Lower lobe of right lung (tissue), 2 donors: ENCODE measurements at places on chromosomes 6 and 20. TPM values are rescaled to one million over a fixed set of nuclear protein-coding genes. Genes with fewer than 3 reads are reported as not detected.

The LRRC73 gene
- 1.6 TPM for total RNA-seq

The FAM110A gene
- total RNA-seq: 21.4 TPM

DNA sequence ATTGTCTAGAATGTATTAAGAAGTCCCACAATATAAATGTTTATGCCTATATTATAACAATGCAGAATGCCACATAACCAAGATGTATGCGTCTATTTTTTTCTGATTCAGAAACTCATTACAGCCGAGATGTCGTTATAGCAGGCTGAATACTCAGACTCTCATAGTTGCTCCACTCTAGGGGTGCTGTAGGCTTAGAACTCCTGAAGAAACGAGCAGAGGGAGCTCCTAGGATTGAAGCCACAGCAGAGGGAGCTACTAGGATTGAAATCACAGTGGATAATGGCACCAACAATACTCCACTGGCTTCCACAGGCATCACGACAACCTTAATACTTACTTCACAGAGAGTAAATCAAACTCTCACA lies 208.9 kb downstream of the KIF16B start:
- H3K27ac ChIP-seq: no peak overlapping the region
- H3K4me1 ChIP-seq: no peaks in the 10 kb centered on the region
- no peak for DNase-seq

DNA sequence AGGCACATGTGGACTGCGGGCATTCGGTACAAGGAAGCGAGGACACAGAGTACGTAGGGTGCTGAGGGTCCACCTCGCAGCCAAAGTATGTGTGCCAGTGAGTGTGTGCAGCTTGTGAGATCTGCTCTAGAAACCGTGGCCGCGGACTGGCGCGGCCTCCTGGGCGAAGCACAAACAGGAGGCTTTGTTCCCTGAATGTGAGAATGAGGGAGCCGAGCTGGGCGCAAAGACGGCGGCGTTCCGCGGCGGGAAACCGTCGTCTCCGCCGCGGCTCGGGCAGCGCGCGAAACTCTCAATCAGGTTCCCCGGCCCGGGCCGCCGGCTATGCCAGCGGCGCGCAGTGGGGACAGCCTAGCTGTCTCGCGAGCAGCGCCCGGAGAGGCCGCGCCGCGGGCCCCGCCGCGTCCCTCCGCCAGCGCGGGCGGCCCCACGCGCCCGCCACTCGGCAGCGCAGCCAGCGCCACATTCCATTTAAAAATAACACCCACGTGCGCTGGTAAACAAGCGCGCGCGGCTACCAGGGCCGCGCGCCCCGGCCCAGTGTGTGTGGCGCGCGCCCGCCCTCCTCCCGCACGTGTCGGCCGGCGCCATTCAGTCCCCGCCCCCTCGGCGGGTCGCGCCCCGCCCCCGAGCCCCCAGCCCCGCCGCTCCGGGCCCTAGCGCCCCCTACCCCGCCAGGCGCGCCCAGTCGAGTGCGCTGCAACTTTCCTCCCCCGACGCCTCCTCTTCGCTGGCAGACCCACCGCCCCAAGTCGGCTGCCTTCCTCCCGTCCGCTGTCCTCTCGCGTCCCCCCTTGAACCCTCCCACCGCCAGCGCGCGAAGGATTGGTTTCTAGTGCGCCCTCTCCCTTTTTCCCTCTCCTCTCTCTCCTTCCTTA lies 3.0 kb upstream of the FOXO3 start:
- H3K4me1 ChIP-seq: peaks cover 23% of the 10 kb centered on the region
- peak; percentile 88 for DNase-seq
- peak overlapping the region; percentile 79 for H3K4me3 ChIP-seq
- H3K27me3 ChIP-seq: no peaks in the 10 kb centered on the region
- no peaks in the 10 kb centered on the region for H3K36me3 ChIP-seq

- no peak for DNase-seq
- H3K27me3 ChIP-seq: no peaks in the 10 kb centered on the region
- H3K36me3 ChIP-seq: peaks cover 69% of the 10 kb centered on the region
- no peaks in the 10 kb centered on the region for H3K4me1 ChIP-seq
Measured at GRCh38 chr20:36216314-36217025, 19.8 kb upstream of the AAR2 start.

- peaks cover 24% of the 10 kb centered on the region for H3K4me1 ChIP-seq
- H3K36me3 ChIP-seq: no peaks in the 10 kb centered on the region
- DNase-seq: peak; percentile 67
- H3K27ac ChIP-seq: peak overlapping the region; percentile 11
- no peak overlapping the region for H3K4me3 ChIP-seq
- H3K27me3 ChIP-seq: no peaks in the 10 kb centered on the region
Measured at GRCh38 chr20:39849664-39850063, 839.4 kb downstream of the MAFB start.

The BNIP5 gene
- not detected for total RNA-seq

DNA sequence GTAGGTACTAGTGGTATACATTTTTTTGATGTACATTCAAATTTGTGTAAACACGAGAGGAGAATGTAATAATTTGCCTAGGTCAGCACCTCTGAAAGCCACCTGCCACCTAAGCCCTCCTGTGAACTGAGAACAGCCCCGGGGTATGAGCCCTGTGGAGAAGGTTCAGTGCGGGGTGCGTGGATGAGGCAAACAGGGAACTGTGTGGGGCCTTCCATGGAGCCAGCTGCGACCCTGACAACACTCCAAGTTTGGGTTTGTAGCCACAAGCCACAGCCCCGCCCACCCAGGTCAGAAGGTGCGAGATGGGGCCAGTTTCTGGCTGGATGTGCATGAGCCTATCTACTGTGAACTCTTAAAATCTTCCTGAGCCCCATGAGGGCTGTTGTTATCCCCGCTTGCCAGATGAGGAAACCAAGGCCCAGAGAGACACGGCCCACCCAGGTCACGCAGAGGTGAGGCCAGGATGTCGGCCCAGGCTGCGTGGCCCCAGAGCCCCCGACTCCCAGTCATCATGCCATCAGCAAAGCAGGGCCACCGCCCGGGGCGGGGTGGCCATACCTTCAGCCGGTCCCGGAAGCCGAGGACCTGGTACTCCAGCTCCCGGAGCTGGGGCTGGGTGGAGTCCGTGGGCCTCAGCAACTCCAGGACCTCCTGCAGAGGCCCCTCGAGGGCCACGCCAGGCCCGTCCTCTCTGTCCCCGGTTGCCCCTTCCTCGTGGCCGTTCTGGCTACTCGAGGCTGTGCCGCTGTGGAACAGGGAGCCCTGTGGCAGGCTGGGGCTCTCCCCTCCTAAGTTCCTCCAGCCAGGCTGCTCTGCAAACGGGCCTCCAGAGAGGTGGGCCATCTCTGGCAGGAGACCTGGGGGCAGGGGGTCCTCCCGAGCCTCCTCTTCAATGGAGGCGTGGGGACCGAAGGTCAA lies 89.6 kb downstream of the RIPOR3 start:
- H3K27me3 ChIP-seq: no peaks in the 10 kb centered on the region
- no peak overlapping the region for H3K4me3 ChIP-seq
- H3K36me3 ChIP-seq: no peaks in the 10 kb centered on the region
- peaks cover under 1% of the 10 kb centered on the region for H3K4me1 ChIP-seq
- no peak overlapping the region for H3K27ac ChIP-seq

DNA sequence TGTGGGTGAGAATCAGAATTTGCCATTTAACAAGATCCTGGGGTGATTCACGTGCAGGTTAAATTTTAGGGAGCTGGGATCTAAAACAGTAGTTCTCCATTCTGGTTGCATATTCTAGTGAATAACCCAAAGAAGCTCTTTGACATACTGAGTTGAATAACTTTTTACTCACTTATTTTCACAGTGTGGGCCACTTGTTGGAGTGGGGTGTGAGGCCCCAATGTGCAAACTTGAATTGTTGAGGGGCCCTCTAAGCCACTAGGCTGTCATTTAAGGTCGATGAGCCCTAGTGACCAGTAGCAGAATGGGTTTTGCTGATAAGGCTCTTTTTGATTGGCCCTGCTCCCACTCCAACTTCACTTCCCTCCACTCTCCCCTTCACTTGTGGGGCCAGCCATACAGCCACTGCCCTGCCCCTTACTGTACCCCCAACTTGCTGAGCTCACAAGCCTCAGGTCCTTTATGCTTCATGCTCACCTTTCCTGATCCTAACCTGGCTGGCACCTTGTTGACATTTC lies 33.6 kb upstream of the RIPOR2 start:
- DNase-seq: no peak
- H3K36me3 ChIP-seq: no peaks in the 10 kb centered on the region
- no peak overlapping the region for H3K27ac ChIP-seq
- no peaks in the 10 kb centered on the region for H3K4me1 ChIP-seq
- H3K4me3 ChIP-seq: no peak overlapping the region
- no peaks in the 10 kb centered on the region for H3K27me3 ChIP-seq

DNA sequence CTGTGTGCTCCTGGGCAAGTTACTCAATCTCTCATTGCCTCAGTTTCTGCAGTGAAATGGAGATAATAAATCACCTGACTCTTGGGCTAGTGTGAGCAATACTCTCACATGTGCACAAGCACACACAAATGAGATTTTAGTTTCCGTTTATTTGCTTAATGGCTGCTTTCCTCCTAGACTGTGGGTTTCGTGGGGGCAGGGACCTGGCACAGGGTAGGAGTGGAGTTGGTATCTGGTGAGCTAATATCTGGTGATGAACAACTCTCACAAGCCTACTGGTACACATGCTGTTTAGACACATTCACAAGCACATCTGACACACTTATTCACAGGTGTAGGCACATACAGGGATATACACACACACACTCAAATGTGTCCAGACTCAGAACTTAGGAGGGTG lies 73.8 kb downstream of the TOX2 start:
- peaks cover 9% of the 10 kb centered on the region for H3K4me1 ChIP-seq
- H3K27me3 ChIP-seq: no peaks in the 10 kb centered on the region
- no peak overlapping the region for H3K4me3 ChIP-seq
- no peaks in the 10 kb centered on the region for H3K36me3 ChIP-seq
- H3K27ac ChIP-seq: no peak overlapping the region
- no peak for DNase-seq

DNA sequence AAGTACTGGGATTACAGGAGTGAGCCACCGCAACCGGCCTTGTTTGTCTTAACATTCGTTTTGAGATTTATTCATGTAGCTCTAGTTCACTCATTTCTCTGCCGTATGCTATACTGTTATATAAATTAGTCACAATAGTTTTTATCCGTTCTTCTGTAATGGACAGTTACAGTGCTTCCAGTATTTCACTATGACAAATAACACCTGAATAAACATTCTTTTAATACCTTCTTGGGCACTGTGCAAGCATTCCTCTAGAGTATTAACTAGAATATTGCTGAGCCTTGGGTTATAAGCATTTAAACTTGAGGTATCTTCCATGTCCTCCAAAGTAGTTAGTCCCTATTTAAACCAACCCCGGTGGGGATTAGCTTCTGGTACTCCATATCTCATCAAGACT lies 45.6 kb downstream of the STK38 start:
- H3K27ac ChIP-seq: no peak overlapping the region
- no peaks in the 10 kb centered on the region for H3K4me1 ChIP-seq
- DNase-seq: no peak
- peaks cover 79% of the 10 kb centered on the region for H3K36me3 ChIP-seq
- no peak overlapping the region for H3K4me3 ChIP-seq
- no peaks in the 10 kb centered on the region for H3K27me3 ChIP-seq

GRCh38 chr6:116450185-116450710 lies 10.9 kb upstream of the CALHM6 start:
- H3K27me3 ChIP-seq: no peaks in the 10 kb centered on the region
- DNase-seq: no peak
- H3K36me3 ChIP-seq: no peaks in the 10 kb centered on the region
- no peak overlapping the region for H3K4me3 ChIP-seq
- H3K4me1 ChIP-seq: peaks cover 34% of the 10 kb centered on the region

DNA sequence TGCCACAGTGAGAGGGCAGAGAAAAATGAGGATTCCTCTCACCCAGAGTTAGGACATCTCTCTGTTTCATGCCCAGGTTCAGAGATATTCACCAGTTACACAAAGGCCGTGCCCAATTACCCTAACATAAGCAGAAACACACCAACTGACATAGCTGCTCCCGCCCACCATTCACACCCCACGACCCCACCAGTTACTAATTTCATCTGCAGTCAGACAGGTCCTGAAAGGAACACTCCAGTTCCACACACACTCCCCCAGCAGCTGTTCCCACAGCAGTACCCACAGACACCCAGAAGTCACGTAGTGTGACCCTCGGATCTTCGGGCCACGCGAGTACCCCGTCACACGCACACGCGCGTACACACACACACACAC lies 532 bp downstream of the TMEM74B start:
- H3K27me3 ChIP-seq: peaks cover 16% of the 10 kb centered on the region
- no peak for DNase-seq
- peak overlapping the region; percentile 62 for H3K4me3 ChIP-seq
- no peak overlapping the region for H3K27ac ChIP-seq

The MUC22 gene
- total RNA-seq: not detected

DNA sequence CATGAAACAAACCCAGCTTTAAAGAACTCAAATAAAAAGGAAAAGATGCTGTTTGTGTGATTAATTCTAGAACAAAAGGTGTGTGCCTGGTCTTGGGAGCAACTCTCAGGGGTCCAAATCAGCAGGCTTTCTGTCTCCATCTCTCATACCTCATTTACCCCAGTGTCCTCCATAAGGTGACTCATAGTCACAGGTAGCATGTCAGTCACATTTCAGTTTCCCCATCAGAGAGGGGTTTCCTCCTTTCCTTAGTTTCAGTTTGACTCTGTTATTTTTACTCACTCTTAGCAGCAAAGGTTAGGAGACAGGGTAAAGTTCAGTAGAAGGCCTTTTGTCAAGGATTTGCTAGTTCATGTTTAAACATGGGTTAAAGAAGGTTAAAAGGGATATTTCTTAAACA lies 46.2 kb downstream of the OGFRL1 start:
- no peak overlapping the region for H3K27ac ChIP-seq
- H3K36me3 ChIP-seq: no peaks in the 10 kb centered on the region
- peaks cover 28% of the 10 kb centered on the region for H3K4me1 ChIP-seq
- no peaks in the 10 kb centered on the region for H3K27me3 ChIP-seq
- no peak for DNase-seq

DNA sequence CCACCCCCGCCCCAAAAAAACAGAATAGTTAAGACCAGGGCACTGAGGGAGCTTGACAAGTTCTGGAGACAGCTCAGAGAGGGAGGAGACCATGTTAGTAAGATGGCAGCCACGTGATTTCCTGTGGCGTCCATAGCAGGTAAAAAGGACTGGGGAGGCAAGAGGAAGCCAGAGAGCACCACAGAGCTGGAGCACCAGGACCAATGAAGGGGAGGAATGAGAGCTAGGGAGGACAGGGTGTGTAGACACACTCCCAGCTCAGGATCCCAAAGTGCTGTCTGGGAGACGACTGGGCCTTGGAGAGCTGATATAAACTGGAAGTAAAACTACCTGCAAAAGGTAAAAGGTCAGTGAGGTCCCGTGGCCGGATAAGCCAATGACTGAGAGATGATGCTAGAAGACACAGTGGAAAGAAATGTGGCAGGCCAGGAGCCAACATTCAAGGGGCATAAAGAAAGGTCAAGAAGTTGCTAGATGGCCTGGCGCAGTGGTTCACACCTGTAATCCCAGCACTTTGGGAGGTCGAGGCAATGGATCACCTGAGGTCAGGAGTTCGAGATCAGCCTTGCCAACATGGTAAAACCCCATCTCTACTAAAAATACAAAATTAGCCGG lies 39.0 kb downstream of the SLC23A2 start:
- H3K36me3 ChIP-seq: no peaks in the 10 kb centered on the region
- peak overlapping the region; percentile 34 for H3K27ac ChIP-seq
- H3K4me3 ChIP-seq: no peak overlapping the region
- H3K4me1 ChIP-seq: peaks cover 25% of the 10 kb centered on the region
- no peaks in the 10 kb centered on the region for H3K27me3 ChIP-seq
- DNase-seq: no peak

GRCh38 chr6:139597771-139598755 lies 223.6 kb upstream of the CITED2 start:
- H3K4me1 ChIP-seq: peaks cover 35% of the 10 kb centered on the region
- H3K4me3 ChIP-seq: no peak overlapping the region
- no peaks in the 10 kb centered on the region for H3K27me3 ChIP-seq
- peak overlapping the region; percentile 44 for H3K27ac ChIP-seq
- H3K36me3 ChIP-seq: no peaks in the 10 kb centered on the region

The CALHM4 gene
- not detected for total RNA-seq
